ENCODE measurements at places on chromosomes 7 and 10.

GRCh38 chr10:61888744-61889143 lies 12.8 kb upstream of the ARID5B start:
- no peak for DNase-seq

DNA sequence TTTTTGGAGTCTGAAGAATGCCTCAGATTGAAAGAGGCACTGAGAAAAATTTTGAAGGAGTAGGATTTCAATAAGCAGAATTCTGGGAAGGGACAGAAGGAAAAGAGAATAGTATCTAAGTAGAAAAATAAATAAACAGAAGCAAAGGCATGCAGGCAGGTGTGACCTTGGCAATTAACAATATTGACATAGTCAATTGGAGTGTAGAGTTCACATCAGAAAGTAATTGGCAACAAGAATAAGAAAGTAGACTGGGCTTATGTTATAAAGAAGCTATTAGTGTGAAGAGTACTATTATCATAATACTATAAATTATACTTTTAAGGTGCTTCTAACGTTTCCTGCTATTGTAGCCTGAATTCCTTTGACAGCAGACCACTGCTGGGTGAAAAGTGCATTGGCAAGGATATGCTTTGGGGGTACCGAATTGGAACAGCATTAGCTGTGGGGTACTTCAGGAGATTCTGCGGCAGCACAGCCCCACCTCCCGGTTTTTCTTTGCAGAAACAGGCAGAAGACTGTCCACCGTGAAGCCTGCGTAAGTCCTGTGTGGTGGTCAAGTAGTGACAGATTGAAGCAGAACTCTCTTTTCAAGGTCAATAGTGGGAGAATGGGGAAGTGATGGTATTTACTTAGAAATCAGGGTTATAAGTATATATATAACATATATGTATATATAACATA lies 357.0 kb downstream of the THSD7A start:
- DNase-seq, result no peak

- no peak for DNase-seq
Measured at GRCh38 chr10:90919683-90920574, 958 bp downstream of the ANKRD1 start.

DNA sequence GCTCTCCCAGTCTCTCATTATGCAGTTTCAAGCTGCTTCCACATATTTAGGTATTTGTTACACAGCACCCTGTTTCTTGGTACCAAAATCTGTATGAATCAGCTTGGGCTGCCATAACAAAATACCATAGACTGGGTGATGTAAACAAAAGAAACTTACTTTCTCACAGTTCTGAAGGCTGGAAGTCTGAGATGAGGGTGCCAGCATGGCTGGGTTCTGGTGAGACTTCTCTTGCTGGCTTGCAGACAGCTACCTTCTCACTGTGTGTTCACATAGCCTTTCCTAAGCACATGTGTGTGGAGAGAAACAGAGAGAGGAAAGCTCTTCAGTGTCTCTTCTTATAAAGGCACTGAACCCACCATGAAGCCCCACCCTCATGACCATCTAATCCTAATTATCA lies 15.7 kb upstream of the CBLL1 start:
- DNase-seq, result no peak

DNA sequence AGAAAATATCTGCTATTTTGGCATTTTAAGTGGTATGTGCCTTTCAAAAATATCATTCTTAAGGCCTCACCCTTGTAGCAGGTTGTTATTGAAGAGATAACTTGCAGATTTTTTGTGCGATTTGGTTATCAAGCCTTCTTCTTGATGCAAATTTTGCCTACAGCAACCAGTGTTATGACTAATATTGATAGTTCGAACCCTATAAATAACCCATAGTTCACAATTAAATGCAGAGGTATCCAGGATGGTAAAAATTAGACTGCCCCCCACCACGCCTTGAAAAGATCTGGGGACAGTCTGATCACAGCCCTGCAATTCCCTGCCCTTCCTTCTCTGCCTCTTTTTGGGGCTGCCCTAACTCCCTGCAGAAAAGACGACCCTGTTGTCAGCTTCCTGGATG lies 28.4 kb upstream of the RAPGEF5 start:
- no peak for DNase-seq

DNA sequence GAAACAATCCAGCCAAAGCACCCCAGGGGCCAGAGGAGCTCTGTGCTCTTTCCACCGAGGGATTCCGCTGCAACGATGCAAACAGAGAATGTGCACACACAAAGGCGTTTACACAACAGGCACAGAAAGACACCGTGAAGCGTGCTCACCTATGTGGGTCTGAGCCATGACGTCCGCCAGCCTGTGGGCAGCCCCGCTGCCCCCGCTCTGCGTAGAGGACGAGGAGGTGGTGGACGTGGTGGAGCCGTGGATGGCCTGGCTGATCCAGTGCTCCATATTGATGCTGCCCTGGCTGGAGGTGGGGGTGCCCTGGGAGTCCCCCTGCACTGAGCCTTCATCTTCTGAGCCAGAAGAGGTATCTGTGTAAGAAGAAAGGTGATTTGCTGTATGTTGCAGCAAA lies 266.8 kb downstream of the DIP2C start:
- no peak for DNase-seq

DNA sequence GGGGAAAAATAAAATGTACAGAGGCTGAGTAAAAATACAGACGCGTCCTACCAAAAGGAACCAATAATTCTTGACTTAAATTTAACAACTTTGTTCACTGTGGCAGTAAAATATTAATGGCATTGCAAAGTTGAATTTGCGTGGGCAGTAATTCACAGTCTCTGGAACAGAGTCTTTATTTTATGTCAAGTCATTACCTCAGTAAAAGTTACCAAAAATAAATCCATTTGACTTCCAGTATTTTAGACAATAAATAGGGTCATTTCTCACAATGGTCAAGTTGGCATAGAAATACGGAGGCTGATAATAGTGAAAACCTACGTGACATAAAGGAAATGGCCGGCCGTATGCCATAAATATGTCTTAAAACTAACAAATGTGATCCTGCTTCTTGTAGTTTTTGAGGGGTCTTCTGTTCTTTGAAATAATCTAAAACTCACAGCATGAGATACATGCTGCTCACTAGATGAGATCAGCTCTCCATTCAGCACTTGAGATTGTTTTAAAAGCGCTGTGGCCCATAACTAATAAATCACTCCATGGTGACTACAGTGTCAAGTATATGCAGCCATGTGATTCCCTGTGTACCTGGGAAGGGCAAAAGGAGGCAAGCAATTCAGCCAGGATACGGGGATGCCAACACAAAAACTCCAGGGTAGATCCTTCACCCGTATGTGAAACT lies 75.3 kb downstream of the DOCK4 start:
- no peak for DNase-seq

- DNase-seq, result no peak
Measured at GRCh38 chr7:87456247-87456646, 19.2 kb downstream of the ABCB4 start.

GRCh38 chr10:31101123-31101522 lies 69.5 kb upstream of the ZNF438 start:
- peak; percentile 10 for DNase-seq

DNA sequence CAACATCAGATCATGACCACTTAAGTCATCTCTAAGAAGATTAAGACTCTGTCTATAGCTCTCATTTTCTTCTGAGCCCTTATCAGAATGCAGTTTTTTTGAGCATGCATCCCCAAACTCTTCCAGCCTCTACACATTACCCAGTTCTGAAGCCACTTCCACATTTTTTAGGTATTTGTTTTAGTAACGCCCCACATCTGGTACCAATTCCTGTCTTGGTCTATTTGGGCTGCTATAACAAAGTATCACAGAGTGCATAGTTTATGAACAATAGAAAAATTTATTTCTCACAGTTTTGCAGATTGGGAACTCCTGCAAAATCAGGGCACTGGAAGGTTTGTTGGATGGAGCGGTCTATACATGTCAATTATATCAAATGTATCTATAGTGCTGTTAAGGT lies 107.7 kb upstream of the KCND2 start:
- DNase-seq, result no peak

DNA sequence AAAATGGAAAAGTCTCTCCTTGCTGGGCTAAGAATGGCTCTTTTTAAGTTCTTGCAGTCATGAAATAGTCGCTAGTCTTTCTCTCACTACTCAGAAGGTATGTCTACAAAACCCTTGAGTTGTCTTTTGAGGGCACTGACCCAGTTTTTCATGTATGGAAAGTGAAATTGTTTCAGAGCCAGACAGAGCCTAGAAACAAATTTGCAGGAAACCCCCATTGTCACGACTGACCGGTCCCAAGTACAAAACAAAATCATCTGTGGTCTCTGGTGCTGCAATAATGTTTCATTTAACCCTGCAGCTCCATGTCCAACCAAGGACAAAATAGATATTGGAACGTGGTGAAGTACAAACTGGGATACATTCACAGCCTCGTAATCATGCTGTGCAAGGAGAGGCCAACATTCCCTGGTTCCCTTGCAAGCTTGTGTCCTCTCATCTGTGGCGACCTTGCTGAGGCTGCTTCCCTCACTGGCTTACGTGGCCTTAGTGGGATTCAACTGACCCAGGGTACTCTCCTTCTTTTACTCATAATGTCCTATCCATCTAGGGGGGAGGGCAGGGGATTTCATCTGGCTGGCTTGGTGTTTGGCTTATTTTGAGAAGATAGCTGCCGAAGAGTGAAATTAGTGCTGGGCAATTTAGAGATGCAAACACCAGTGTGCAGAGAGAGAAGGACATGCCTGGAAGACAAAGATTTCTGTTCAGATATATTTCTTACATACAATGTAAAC lies 172.5 kb downstream of the IPMK start:
- no peak for DNase-seq

GRCh38 chr7:55474944-55475854 lies 97.1 kb downstream of the VOPP1 start:
- peak; percentile 49 for DNase-seq

- no peak for DNase-seq
Measured at GRCh38 chr10:118969014-118969413, 60.5 kb upstream of the NANOS1 start.

DNA sequence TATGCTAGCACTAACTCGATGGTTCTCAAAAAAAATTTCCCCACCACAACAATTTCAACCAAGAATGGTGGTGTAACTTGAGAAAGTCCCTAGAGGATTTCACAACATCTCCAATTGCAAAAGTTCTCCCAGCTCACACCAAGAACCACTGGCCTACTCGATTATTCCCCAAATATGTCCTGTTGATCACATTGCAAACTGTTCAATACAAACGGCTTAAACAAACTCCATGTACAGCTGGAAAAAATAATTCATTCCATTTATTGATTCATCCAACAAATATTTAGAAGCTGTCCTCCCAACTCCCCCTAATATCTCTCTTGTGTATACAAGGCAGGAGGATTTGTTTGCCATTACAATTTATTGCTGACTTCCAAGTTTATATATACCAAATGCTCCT lies 19.1 kb downstream of the TMEM176B start:
- DNase-seq, result no peak

DNA sequence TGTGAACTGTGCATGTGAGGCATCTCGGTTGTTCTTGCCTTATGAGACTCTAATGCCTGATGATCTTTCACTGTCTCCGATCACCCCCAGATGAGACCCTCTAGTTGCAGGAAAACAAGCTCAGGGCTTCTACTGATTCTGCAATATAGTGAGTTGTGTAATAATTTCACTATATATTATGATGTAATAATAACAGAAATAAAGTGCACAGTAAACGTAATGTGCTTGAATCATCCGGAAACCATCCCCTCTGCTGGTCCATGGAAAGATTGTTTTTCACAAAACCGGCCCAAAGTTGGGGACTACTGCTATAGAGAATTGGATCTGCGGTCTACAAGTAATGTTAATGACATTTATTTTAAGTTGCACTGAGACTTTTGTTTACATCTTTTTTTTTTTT lies 126.7 kb downstream of the TPST1 start:
- no peak for DNase-seq

DNA sequence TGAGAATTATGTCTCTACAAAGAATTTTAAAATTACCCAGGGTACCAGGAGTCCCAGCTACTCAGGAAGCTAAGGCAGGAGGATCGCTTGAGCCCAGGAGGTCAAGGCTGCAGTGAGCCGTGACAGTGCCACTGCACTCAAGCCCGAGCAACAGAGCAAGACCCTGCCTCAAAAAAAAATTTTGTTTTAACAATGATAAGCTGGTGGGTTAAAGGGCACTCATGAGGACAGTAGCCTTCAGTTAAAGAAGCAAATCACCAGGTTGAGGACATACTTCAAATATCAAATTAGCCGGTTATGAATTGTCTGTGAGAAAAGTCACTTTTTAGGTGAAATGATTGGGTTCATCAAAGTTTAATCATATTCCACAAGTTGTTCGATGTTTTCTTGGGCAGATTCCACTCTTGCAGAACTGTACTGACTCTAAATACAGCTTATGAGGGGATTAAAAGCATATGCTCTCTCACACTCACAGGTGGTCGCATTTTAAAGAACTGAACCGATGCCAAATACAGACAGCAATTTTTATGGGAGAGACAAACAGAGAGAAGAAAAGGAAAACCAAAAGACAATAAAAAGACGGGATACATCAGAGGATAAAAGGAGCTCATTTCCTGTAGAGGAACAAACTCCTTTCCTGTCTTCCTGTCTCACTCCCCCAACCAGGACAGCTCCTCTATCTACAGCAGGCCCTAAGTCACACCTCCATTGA lies 582.8 kb upstream of the NRP1 start:
- DNase-seq, result no peak

DNA sequence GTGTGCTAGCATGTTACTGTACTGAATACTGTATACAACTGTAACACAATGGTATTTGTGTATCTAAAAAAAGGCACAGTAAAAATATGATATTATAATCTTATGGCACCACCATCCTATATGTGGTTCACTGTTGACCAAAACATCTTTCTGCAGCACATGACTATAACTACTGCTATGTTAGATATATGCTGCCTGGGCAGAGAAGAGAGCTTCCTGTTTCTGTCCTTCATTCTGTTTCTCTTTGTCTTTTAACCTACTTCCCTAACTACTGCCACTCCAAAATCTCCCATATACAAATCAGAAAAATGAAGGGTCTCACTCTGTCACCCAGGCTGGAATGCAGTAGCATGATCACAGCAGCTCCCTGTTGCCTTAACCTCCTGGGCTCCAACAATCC lies 8.8 kb upstream of the FGL2 start:
- no peak for DNase-seq

- DNase-seq, result no peak
Measured at GRCh38 chr7:44622342-44623151, 16.1 kb downstream of the OGDH start.

- DNase-seq, result no peak
Measured at GRCh38 chr7:13047061-13047460, 359.6 kb downstream of the ARL4A start.

DNA sequence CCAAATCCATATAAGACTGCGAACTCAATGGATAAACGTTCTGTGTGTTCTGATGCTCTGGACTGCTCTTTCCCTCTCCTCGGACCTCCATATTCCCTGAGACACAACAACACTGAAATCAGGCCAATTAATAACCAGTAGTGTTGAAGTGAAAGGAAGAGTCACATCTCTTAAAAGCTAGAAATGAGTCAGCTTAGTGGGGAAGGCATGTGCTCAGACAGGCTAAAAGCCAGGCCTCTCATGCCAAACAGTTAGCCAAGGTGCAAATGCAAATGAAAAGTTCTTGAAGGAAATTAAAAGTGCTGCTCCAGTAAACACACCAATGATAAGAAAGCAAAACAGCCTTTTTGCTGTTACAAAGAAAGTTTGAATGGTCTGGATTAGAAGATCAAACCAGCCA lies 29.3 kb downstream of the TNS3 start:
- DNase-seq, result no peak

GRCh38 chr10:21399392-21400035 lies 126.0 kb downstream of the SKIDA1 start:
- no peak for DNase-seq

Measured in activated effector memory CD4-positive, alpha-beta T cell treated with Interleukin-2 at 50 U/mL for 16 hours (primary cell).